Left lobe of liver (tissue), 2 donors: ENCODE measurements at places on chromosomes 3 and 15. TPM values are rescaled to one million over a fixed set of nuclear protein-coding genes. Genes with fewer than 3 reads are reported as not detected.

GRCh38 chr3:123025642-123026521, 1.7 kb downstream of the SEMA5B start:
- DNase-seq = no peak

GRCh38 chr3:119831941-119832371, 50.1 kb downstream of the NR1I2 start:
- DNase-seq = no peak

GRCh38 chr3:126649556-126650092, 5.3 kb downstream of the TXNRD3 start:
- DNase-seq = no peak

DNA sequence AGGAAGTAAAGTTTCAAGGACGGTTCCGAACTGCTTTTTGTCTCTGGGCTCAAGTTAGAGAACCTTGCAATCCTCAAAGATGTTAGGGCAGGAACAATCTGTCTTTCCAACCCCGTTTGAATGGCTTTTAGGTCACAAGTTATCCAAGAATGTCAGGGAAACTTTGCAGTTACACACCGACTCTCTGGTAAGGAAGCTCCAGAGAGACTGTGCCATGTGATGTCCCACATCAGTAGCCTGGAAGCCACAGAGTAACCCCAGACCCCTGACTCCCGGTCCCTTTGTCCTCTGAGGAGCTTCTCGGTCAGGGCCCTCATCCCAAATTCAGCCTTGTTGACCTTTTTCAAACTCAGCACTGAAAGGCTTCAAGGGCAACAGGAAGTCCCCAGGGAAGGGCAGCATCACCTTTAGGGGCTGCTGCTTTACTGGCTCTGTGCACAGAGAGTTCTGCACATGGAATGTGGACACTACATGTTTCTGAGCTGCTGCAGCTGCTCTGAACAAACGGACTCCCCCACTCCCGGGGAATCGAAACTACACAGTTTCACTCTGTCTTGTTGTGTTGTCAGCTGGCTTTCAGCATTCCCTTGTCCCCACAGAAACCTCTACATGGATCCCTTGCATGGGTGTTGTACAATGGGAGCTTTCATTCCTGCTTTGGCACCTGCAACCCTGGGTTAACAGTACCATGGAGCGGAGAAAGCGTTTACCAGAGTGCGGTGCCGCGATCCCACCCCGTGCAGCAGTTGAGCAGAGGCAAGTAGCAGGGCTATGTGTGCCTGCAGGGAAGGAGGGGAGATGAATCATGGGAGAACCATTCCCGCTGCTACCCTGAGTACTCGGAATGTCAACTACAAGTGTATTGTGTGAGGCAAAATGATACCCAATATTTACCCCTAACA, 408.2 kb upstream of the THBS1 start:
- DNase-seq = no peak

Gene LYZL4
- total RNA-seq = not detected

DNA sequence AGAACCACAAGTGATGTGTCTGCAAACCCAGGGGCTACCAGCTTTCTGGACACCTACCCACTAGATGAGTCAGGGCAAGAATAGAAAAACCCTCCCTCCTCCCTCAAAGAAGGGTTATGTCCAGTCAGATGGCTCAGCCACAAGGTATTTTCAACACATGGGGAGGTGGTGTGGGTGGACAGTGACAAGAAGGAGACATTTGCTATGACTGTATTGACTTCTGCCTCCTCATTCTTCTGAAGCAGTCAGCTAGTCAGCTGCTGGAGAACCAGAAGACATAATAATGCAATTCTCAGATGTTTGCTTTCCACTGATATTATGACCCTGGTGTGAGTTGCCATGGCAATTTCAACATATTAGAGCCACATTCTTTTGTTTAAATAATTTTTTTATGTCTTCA, 66.7 kb upstream of the GOLGA8B start:
- no peak for DNase-seq
